ENCODE measurements at places on chromosomes 12 and 14.

DNA sequence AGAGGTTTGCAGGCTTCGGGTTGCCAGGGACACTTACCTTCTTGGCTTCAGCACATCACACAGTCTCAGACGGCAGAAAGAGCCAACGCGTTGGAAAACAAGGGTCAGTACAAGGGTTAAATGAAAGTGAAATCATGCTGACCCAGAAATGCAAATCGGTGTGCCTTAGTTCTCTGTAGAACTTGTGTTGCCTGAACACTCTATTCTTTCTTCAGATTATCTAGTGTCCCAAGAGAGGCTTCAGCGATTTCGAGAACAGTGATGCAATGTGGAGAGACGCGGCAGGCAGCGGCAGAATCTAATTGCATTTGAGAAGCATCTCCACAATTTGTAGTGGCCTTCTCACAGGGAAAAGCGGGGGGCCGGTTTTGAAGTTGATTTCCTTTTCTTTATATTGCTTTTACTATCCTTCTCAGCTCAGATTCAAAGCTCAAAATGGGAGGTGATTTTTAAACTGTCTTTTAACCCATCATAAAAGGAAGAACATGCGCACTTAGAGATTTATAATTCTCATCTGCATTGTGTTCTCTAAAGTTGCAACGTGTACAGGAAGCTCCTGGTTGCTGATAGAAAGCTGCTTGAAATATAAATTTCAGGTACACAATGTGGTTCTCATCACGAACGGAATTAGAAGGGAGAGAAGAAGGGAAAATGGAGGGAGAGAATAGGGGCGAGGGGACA is 67.8 kb upstream of the EGLN3 start:
- DNase-seq = peak; percentile 81

DNA sequence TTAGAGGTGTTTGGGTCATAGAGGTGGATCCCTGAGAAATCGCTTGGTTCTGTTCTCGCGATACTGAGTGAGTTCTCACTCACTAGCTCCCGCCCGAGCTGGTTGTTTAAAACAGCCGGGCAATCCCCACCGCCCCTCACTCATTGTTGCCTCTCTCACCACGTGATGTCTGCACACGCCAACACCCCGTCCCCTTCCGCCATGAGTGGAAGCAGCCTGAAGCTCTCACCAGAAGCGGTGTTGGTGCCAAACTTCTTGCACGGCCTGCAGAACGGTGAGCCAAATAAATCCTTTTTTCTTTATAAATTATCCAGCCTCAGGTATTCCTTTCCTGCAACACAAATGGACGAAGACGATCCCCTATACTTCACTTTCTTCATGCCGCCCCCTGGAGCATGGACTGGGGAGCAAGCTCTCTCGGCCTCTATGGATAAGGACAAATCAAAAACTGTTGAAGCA is 45.4 kb upstream of the CCND2 start:
- no peak for DNase-seq

DNA sequence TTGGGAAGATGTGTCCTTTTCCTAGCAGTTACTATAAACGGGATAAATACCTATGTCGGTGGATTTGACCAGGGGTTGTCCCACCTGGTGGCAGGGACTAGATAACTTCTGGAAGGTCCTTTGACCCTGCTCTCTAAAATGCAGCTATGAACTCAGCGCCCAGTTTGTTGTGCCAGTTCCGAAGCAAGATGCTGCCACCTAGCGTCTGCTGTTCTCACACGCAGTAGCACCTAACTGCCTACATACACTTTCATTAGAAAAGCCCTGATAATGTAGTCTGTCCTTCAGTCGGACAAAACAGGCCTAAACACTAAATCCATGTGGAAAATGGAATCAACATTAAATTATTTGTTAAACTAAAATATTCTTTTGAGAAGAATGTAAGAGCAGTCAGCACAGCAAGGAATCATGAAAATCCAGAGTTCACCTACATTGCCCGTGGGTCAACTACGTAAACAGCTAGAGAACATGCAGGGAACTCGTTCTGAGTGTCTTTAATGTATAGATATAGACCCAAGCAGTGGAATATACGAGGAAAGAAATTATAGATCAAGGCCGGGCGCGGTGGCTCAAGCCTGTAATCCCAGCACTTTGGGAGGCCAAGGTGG is 51.1 kb upstream of the CRACR2A start:
- DNase-seq = peak; percentile 79

GRCh38 chr14:63928744-63929174 is 76.0 kb downstream of the SYNE2 start:
- DNase-seq = no peak

GRCh38 chr14:35362911-35363374 is 41.6 kb downstream of the NFKBIA start:
- DNase-seq = no peak

DNA sequence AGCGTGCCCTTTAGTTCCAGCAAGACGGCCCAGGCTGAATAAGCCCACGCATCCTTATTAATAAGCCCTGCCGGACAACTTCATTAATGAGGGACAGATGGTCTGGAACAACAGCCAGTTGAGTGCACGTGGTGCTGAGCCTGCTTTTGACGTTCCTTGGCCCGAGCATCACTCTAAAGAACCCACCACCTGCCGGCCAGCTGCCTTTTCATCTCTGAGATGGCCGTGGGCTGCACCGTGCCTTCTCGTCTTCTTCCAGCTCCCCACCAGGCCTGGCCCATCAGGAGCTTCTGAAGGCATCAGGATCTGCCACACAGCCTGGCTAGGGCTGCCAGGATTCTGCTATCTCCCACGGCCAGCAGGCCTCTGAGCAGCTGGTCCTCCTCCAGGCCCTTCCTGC is 80.0 kb downstream of the AACS start:
- DNase-seq = no peak

DNA sequence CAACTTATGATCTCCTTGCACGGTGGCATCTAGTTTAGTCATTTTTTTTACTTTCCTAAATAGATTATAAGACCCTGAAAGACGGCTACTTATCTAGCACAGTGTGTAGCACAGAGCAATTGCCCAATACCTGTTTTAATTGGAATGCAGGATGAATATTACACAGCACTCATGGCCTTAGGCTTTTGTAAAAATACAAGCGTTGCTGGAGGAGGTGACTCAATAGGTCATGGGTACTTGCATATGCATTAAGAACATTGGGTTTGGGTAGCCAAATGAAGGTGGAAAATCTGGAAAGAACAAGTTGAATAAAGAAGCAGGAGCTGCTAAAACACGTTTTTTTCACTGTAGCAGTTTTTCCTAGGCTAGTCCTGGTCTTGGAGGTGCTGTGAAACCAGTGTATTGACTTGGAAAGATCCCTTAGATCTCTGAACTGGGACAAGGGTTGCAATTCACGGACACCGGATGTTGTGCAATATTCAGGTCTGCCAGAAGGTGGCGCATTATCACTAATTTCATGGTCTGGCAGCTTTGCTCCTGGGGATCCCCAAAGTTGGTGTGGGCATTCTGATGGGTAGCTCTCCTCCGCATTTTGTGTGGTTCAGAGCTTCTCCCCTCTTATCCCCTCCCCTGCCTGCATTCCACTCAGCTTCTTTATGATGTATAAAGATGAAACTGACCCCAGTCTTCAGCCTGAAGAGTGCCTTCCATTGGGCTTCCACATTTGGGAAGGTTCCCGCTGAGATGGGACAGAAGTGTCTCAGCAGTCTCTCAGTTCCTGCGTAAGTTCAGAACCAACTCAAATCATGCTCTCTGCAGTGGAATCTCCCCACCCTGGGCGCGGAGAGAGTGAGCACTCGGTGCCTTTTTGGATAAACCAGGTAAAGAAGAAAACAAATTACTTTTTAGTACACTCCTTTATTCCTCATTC is 278.3 kb downstream of the NRXN3 start:
- peak; percentile 59 for DNase-seq

- DNase-seq = no peak
Observed at GRCh38 chr12:75905922-75906321, 125.7 kb downstream of the PHLDA1 start.

GRCh38 chr12:126418400-126418799 is 1353.2 kb downstream of the AACS start:
- DNase-seq = no peak

DNA sequence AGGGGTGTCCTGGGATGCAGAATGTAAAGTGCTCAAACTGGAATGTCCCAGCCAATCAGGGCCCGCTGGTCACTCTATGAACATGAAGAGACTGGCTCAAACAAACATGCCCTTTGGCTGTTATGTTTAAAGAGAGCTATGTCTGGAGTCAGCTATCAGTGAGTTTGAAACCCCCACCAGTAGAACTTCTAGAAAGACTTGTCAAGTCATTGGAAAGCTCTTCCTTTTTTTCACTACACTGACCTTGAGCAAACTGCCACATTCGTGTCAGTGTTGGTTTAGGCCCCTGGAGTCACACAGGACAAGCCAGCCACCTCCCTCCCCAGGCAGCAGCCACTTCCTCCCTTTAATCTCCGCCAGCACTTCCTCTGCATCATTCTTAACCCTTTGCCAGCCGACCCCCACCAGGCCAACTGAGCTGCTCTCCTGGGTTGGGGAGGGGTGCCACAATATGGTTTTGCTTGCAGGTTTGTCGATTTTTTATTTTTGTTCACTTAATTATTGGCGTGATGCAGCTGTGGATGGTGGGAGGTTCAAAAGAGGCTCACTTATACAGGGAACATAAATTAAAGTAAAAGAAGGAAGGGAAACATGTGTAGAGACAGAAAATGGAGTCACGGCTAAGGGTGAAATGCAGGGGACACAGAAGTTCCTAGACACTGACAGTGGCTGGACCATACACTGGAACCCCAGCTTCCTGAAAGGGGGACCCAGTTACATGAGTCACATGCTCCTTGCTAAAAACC is 25.3 kb downstream of the CMKLR1 start:
- DNase-seq = no peak

GRCh38 chr14:61493239-61493638 is 171.9 kb downstream of the PRKCH start:
- DNase-seq = no peak

GRCh38 chr12:105865886-105866285 is 272.9 kb downstream of the NUAK1 start:
- DNase-seq = no peak

DNA sequence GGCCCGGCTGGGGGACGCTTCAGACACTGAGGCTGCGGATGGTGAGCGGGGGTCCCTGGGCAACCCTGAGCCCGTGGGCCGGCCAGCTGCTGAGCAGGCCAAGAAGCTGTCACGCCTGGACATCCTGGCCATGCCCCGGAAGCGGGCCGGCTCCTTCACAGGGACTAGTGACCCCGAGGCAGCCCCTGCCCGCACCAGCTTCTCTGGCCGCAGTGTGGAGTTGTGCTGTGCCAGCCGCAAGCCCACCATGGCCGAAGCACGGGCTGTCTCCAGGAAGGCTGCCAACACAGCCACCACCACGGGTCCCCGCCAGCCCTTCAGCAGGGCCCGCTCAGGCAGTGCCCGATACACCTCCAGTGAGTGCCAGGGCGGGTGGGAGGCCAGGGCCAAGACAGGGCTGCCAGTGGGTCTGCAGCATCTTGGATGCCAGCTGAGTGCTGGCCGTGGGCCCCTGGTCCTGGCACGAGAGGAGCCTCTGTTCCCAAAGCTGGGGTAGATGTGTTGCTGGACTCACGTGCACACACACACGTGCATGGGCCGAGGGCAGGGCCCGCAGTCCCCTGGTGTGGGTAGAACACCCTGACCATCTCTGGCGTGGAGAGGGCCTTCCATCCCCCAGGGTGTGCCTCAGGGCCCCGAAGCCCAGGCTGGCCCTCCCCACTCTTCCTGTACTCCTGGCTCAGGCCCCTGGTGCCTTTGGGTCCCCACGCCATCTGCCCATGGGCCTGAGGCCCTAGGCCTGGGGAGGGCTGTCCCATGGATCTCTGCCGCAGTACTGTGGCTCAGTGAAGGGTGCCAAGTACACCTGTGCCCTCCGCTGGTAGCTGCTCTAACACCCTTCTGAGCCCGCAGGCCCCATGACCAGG is 22.8 kb downstream of the CEP170B start:
- DNase-seq = no peak

DNA sequence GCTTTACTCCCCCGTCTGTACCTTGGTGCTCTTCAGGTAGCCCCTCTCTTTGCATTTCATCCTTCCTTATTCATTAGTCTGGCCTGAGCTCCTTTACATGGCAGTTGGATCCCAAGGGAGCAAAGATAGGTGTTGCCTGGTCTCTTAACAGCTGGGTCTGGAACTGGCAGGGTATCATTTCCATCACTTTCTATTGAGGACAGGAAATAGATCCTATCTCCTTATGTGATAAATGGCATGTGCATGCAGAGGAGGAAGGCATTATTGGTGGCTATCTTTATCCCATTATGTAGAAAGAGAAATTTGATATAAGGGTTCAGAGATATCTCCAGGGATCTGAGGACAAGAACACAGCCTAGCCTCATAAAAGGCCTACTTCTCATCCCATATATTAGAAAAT is 54.6 kb upstream of the OAS1 start:
- DNase-seq = peak; percentile 7

DNA sequence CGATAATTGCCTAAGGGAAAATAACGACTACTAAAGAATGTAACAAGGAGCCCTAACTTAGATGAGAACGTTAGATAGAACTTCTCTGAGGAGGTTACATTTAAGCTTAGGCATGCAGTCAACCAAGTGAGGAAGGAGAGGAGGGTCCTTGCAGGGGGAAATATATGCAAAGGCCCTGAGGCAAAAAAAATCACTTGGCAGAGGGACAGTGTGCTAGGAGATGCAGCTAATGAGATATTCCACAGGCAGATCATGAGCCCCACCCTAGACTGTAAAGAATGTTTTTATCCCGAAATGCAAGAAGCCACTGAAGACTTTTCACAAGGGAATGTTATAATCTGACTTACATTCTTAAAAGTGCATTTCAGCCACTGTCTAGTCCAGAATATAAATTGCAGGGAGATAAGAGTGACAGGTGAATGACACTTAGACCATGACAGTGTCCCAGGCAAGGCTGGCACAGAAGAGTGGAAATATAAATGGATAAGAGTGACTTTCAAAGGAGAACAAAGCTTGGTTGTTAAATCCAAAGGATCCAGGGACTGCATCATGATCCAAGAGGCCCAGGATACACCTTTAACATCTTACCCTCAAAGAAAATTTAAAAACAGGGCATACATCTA is 61.0 kb downstream of the PPM1H start:
- no peak for DNase-seq

DNA sequence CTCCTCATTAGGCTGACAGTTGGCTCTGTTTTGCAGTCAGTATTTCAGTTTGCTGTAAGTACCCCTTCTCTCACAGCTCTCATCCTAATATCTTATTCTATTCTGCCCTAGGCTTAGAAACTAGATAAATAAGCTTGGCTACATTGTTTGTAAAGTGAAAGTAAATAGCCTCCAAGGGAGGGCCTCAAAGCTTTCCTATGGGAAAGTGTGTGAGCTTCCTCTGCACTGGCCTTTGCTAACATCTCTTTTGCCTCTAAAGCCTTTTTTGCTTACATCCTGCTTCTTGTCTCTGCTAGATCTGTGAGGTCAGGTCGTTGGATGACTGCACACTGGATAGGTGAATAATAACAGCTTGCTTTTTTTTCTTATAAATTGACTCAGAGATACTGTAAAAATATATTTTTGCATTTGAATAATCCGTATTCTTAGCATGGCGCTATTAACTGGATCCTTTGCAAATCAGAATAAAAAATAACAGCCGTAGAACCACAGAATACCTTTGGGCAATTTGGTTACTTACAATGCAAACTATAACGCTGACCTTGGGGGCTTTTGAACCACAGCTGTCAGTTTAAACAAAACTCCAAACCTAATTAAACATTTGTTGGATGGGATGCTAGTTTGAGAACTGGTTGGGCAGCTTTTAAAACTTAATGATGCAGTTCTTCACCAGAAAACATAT is 55.1 kb downstream of the TTC6 start:
- DNase-seq = no peak

- no peak for DNase-seq
Observed at GRCh38 chr12:99978152-99978551, 6.6 kb downstream of the ANKS1B start.

GRCh38 chr14:66442953-66443571 is 43.1 kb upstream of the CCDC196 start:
- DNase-seq = no peak
